ENCODE measurements at places on chromosomes 7 and 10. TPM values are rescaled to one million over a fixed set of nuclear protein-coding genes. Genes with fewer than 3 reads are reported as not detected.
A peak's percentile ranks its signal among the peaks of the same experiment; 100 is the strongest.

- no peak for DNase-seq
Observed at GRCh38 chr7:148142660-148143248, 447.8 kb upstream of the C7orf33 start.

GRCh38 chr7:66100408-66101050, 14.1 kb upstream of the CRCP start:
- no peak for DNase-seq

- no peak for DNase-seq
Observed at GRCh38 chr10:25694206-25694933, 239.7 kb upstream of the MYO3A start.

GRCh38 chr10:11355592-11355991, 255.9 kb downstream of the USP6NL start:
- no peak for DNase-seq

DNA sequence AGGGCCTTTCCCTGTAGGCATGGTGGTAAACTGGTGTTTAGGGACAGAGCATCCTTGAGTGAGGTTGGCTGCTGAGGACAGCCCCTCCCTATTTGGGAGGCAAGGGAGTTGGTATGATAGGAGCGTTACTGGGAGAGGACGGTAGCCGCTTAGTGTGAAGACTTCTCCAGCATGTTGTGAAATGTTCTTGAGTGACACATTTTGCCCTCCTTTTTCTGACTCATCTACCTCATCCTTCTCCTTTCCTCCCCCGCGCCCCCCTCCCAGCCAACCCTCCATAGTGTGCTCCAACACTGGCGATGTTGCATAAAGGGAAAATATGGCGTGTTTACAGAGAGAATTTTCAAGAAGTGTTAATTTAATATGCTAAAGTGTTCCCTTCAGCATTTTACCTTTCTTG, 645.0 kb upstream of the GALNT17 start:
- DNase-seq, result no peak

- DNase-seq, result no peak
Observed at GRCh38 chr7:83806538-83806937, 157.6 kb upstream of the SEMA3E start.

DNA sequence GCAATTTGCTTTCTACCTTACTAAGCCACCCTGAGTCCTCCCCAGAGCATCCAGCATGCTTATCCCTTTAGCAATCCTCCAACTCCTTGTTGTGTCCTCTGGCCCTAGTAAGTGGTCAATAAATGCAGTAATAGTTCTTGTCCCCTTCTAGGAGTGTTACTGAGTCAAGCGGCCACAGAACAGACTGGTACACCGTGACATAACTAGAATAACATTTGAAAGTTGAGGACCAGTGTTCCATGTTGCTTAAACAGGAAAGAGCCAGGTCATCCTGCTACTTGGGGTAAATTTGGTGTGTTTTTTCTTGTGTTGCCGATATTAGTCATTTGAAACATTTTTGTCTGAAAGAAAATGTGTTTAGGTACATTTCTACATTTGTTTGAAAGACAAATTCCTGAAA, 4.8 kb upstream of the CDK6 start:
- DNase-seq, result no peak

DNA sequence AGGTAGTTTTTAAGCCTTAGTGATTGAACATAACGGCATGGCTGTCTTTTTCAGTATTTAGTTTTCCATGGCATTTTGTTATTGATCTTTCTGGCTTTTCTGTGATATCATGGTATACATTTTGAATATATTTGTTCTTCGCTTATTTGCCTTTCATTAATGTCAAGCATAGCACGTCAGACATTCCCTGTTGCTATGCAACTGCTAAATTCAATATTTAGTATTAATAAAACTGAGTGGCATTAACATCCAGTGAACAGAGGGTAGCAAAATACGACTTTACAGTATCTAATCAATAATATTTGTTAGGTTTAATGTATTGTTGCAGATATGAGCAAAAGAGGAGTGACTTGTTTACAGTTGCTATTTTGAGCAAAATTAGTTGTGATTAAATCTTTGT, 72.5 kb downstream of the LCOR start:
- DNase-seq, result no peak

- no peak for DNase-seq
Observed at GRCh38 chr10:124721330-124722045, 22.7 kb downstream of the FAM53B start.

DNA sequence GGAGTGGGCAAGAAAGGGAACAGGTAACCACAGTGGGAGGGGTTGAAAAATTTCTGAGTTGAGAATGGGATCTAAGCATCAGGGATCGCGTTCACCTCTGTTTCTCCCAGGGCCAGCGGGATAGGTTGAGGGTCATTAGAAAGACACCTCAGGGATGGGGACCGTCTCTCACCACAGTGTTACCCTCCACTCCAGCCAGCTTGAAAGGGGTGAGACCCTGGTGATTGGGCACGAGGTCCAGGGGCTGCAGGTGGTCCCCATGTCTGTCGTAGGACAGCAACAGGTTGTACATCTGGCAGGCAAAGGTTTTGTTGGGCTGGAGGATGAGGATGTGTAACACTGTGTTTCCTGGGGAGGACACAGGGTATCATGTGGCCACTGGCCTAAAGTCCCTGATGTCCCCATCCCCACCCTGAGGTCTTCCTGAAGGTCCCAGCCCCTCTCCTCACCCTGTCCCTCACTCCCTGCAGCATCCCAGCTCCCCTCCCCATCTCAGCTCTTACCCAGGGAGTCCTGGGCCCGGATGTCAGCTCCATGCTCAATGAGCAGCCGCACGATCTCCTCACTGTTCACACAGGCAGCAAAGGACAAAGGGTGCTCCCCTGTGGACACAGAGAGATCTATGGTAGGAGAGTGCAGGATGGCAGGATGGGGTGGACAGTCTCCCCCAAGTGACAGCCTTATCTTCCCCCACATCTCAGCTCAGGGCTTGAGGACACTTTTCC, 9.1 kb downstream of the TRPV6 start:
- no peak for DNase-seq

DNA sequence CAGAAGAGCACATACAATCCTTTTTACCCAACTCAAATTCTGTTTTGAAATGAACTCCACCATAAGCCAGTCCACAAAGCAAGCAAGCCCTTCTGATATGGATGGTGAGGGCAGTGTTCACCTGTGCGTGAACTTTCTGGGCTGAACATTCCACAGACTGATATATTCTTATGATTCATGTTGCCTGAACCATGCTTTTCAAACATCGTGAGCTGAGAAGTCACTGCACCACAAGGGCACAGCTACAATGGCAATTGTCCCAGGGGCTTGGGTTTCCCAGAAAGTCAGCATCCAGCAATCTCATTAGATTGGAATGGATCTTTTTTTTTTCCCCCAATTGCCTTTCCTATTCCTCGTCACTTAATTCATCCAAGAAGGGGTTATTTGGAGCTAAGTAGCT, 86.9 kb upstream of the ZNF438 start:
- no peak for DNase-seq

- no peak for DNase-seq
Observed at GRCh38 chr10:109379186-109379585, 544.1 kb downstream of the XPNPEP1 start.

GRCh38 chr10:84412482-84412881, 84.1 kb downstream of the CCSER2 start:
- DNase-seq, result no peak

- no peak for DNase-seq
Observed at GRCh38 chr7:131021460-131021859, 287.5 kb upstream of the KLF14 start.

GRCh38 chr10:113552014-113552413, 839 bp upstream of the HABP2 start:
- no peak for DNase-seq

- DNase-seq, result no peak
Observed at GRCh38 chr7:127927348-127927696, 103.9 kb downstream of the LRRC4 start.

GRCh38 chr7:116239434-116239833, 29.1 kb downstream of the TES start:
- no peak for DNase-seq

- no peak for DNase-seq
Observed at GRCh38 chr10:123962756-123963530, 71.3 kb upstream of the CPXM2 start.

GRCh38 chr7:98731651-98732050, 114.6 kb downstream of the NPTX2 start:
- DNase-seq, result no peak

- no peak for DNase-seq
Observed at GRCh38 chr7:155746188-155746587, 66.1 kb downstream of the SHH start.

DNA sequence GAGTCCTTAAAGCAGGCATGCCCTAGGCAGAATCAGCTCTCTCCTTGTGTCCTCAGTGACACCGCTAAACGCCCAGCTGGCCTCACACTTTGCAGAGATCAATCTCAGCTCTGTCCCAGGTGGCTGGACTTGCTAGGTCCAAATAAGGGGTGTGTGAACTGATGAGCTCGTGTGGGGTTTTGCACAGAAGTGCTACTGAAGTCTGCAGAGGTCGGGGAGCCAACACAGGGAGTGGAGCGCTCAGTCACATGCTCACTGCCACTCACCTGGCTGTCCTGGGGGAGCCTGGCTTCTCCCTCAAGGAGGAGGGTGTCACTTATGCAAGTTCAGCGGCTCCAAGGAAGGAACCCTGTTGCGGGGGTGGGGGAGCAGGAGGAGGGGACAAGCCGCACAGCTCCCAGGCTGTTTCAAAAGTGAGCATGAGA, 2.0 kb downstream of the ELN start:
- no peak for DNase-seq

DNA sequence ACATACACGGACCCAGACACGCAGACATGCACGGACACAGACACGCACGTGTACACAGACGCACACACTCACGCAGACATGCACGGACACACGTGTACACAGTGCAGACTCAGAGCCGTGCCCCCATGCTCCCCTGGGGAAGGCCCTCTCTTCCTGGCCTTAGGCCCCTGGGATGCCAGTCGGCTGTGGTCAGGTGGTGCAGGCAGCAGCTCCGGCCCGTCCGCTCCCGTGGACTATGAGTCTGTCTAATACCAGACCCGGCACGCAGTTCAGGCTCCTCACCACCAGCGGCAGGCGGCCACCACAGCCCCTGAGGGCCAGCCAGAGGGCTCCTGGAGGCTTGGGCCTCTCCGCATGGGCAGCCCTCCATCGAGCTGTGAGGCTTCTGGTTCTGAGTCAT, 52.0 kb upstream of the NKX6-2 start:
- no peak for DNase-seq

- peak; percentile 78 for DNase-seq
Observed at GRCh38 chr10:86535132-86535882, 13.7 kb upstream of the WAPL start.

DNA sequence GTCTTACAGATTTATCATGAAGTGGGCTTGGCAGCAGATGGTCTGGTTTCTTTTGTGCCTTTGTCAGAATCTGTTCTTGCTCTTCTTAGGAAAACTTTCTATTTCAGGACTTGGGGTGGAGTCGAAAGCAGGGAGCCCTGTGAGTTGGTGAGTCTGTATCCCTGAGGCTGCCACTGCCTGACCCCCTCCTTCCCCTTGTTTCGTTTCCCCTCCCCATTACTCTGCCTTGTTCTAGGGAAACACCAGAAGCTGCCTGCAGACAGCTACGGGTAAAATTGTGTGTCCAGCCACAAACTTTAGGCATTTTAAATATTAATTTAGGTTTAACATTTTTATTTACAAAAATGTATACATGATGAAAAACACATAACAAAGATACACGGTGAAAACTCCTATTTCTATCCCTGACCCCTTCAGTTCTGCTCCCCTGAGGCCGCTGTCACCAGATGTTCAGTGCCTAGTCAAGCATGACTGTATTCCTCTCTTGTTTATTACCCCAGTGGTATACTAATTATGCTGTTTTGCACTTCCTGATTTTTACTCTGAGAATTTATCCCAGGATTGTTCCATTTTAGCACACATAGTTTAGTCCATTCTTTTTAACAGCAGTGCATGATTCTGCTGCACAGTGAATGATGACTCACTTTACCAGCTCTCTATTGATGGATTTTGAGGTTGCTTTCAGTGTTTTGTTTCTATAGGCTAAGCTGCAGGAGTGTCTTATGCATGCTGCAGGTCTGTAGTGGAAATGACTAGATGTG, 9.1 kb downstream of the TSPAN14 start:
- DNase-seq, result no peak

GRCh38 chr7:98230746-98231471, 19.7 kb downstream of the BHLHA15 start:
- no peak for DNase-seq

DNA sequence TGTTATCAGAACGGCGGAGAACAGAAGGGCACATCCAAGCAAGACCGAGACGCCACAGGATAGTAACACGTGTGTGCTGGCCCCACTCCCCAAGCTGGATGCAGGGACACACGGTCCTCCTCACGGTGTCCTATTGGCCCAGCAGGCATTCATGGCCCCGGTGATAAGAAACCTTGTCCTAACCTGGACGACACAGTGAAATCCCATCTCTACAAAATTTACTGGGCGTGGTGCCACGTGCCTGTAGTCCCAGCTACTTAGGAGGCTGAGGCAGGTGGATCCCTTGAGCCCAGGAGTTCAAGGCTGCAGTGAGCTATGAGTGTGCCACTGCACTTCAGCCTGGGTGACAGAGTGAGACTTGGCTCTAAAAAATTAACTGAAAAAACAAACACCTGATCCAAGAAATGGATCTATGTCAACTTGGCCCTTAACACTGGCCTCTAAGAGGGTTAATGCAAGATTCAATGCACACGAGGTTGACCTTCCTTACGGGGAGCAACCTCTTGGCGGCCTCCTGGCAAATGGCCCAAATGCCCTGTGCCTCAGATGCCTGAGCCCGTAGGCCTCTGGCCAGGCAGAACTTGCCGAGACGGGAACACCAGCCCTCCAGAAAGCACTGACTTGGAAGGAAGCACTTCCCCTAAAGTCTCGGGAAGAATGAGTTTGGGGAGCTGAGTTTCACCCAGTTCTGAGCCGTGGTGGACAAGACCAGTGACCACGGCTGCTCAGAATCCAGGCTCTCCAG, 72.3 kb downstream of the ZRANB1 start:
- peak; percentile 45 for DNase-seq

DNA sequence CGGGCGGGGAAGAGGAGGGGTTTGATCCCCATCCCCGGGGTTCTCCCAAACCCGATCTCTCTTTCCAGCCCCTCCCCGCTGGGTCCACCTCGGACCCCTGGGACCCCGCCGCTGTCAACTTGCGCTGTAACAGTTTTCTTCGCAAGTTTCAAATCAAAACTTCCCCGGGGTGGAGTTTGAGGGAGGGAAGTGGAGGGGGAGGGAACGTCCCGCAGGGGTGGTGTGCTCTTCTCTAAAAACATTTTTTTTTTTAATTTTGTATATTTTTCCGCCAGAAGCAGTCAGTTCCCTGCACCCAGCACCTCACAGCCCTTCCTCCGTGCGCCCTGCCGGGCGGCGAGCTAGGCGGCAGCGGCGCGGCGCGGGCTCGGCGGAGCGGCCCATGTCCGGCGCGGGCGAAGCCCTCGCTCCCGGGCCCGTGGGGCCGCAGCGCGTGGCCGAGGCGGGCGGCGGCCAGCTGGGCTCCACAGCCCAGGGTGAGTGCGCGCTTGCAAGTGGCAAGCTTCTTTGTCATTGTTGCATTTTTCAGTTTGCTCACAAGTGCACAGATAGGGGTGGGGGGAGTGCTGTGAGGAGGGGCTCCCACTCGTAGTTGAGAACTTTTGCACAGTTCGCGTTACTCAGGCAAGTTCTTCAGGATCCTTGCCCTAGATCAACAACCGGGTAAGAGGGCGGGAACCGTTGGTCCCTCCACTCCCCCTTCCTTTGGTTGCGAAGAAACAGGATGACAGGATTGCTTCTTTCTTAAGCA, 933 bp downstream of the MDFIC start:
- DNase-seq, result peak; percentile 53

Gene PKD1L1
- 3.7 TPM for total RNA-seq

Gene BAMBI
- total RNA-seq, result 25.0 TPM

Gene ARHGAP19
- total RNA-seq, result 2.5 TPM

Gene NEUROD6
- total RNA-seq, result not detected

Gene FAM20C
- total RNA-seq, result 19.0 TPM

Gene TDRD1
- 2.2 TPM for total RNA-seq

Gene LBX1
- not detected for total RNA-seq

Gene FAM237B
- total RNA-seq, result not detected

Gene SLC18A2
- total RNA-seq, result 0.18 TPM

Gene PNLIPRP2
- not detected for total RNA-seq
